Fibroblast of lung (primary cell): ENCODE measurements at places on chromosomes 1 and 21. TPM values are rescaled to one million over a fixed set of nuclear protein-coding genes. Genes with fewer than 3 reads are reported as not detected.
A peak's percentile ranks its signal among the peaks of the same experiment; 100 is the strongest.

DNA sequence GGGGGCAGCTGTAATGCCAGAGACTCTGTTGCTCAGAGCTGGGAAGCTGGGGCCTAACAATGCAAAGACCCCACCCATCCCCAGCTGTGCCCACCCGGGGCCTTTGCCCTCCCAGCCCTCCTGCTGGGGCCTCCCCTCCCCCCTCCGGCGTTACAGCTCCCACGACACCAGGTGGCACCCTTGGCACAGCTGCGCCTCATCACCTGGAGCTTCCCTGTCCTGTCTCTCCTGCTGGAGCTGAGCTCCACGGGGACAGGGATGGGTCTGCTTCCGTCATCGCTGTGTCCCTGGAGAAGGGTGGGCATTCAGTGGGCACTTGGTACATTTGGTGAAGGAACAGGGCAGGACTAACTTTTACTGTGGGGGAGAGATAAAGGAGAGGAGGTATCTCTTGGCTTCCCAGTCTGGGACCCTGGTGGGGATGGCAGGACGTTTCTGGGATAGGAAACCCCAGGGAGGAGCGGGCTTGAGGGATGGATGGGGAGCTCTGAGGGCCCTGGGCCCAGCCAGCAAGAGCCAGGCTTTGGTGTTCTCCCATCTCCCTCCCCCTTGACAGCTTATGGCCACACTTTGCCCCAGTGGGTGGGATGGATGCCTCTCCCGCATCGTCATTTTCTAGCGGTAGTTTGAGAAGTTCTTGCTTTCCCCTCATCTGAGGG is 453.2 kb downstream of the PTPRU start:
- DNase-seq, result no peak

- DNase-seq, result no peak
Observed at GRCh38 chr1:214009423-214010196, 21.8 kb downstream of the PROX1 start.

GRCh38 chr1:241721011-241721410 is 68.9 kb downstream of the WDR64 start:
- DNase-seq, result no peak

- DNase-seq, result peak; percentile 97
Observed at GRCh38 chr1:235883261-235883927, 16.7 kb upstream of the LYST start.

- peak; percentile 29 for DNase-seq
Observed at GRCh38 chr1:147627435-147628110, 42.8 kb downstream of the ACP6 start.

DNA sequence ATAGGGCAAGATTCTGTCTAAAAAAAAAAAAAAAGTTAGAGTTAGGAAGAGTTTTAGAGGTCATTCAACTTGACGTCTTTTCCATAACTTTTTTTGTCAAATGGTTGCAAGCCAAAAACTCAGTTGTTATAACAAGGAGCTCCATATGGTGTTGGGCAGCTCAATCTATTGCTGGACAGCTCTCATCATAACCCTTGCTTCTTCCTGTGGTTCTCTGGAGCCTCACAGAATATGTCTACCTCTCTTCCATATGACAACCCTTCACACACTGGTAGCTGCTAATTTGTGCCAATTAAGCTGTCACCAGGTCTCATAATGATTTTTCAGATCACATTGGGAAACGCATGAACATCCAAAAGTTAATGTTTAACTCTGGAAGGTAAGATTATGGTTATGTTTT is 57.8 kb upstream of the SLC16A1 start:
- no peak for DNase-seq

GRCh38 chr1:94270801-94271203 is 33.4 kb upstream of the ARHGAP29 start:
- DNase-seq, result peak; percentile 93

DNA sequence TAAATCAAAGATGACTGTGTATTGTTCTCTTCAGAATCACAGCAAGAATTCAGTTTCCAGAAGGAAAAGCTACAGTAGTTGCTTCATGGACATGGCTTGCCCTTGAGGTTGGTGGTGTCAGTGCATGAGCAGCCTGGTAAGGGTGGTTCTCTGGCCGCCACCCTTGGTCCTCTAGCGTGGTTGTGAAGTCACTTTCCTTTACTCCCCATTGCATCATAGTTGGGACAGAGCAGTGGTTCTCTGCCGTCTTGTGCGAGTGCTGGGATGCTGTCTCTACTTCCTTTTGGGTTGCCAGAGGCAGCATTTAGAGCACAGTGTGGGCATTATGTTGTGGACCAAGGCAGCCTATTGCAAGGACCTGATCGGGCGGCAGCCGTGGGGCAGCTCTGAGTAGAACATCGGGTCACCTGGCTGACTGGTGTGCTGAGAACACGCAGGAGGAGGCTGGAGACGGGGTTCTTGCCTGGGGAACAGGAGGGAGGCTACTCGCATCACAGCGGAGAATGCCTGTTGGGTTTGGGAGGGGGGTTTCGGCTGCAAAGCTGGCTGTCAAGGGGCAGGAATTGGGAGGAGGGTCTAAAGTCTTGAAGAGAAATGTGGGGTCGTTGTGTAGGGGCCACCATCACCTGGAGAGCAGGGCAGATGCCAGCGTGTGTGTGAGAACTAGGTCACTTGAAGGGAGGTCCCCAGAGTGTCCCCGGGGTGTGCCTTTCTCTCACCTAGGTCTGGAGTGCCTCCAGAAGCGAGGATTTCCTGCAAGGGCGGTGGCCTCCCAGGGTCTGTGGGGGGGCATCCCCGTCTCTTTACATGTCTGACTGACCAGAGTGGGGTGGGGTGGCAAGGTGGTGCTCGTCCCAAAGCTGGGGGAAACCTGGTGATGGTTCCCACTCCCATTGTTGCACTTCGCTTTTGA is 6.3 kb downstream of the ARF1 start:
- DNase-seq, result peak; percentile 52

DNA sequence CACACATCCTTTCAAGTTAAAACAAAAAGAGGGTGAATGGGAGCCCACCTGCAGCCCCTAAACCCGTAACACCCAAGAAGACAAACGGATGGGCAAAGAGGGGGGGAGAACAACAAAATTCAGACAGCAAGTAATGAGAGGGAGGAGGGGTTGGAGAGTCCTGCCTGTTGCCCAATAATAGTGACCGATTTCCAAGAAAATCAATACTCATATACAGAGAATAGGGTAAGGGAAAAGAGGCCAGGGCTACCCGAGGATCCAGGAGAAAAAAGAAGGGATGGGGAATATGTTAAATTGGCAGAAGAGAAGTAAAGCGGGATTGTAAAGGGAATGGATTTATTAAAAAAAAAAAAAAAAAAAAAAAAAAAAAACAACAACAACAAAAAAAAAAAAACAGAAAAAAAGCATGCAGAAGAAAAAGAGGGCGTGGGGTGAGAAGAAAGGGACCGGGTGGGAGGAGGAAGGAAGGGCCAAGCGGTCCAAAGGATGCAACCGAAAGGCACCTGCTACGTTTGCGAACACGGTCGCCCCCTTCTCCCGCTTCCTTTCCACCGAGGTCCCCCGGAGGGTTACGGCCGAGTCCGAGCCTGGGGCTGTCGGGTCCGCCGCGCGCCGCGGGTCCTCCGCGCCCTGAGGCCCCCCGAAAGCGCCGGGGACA is 930 bp downstream of the SLC30A10 start:
- no peak for DNase-seq

- DNase-seq, result peak; percentile 5
Observed at GRCh38 chr1:156602557-156602993, 1.3 kb upstream of the GPATCH4 start.

DNA sequence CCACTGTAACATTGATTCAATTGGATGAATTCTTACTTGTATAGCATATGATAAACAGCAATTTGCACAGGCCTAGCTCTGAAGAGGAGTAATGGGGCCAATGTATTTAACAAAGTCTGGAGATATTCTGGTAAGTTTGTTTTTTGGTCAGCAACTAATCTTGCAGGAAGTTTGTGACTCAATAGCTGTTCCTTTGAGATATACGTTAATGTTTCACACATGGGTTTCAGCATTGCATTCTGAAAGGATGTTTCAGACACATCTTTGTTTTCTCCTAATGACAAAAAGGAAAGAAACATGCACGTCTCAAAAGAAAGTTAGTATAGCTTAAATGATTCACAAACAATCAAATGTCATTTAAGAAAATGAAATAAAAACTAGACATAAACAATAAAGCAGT is 49.0 kb downstream of the LTN1 start:
- DNase-seq, result no peak

GRCh38 chr21:37337831-37338230 is 28.7 kb upstream of the DYRK1A start:
- no peak for DNase-seq

DNA sequence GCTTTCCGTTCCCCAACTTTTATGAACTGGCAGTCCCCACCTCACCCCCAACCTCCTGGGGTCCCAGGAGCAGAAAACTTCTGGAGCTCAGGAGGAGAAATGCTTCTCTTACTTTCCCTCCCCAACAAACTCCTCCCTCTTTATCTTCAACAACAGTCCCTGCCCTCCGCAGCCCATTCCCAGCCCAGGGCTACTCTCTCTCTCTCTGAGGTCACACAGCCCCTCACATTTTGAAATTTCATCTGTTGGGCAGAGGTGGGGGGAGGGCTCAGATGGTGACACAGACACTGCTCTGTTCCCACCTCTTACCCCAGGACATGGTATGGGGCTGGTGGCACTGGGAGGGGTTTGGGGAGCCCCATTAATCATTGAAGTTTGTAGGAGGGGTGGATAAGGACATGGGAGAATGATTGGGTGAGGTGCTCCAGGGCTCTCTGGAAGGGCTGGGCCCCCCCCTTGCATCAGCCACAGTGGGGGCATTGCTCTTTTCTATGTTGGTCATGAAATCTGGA is 6.0 kb downstream of the PIK3CD start:
- DNase-seq, result no peak

GRCh38 chr1:110390096-110390495 is 730 bp downstream of the SLC16A4 start:
- peak; percentile 85 for DNase-seq

GRCh38 chr21:34199121-34199910 is 125.9 kb downstream of the MRPS6 start:
- DNase-seq, result no peak

DNA sequence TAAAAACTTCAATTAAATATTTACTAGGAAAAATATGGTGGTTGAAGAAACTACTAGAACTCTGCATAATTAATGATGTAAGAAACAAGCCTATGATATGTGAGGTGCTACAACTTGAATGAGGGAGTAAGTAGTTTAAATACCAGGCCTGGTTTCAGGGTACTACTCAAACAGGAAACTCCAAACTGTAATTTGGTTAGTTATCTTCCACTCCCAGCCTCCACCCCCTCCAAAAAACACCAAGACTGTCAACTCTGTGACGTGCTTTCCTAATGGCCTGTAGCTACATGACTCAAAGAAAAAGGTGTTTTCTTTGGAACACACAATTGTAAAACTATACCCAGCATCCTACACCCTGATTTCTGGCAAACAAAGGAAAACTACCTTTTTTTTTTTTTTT is 55.9 kb upstream of the RCC1 start:
- DNase-seq, result peak; percentile 82

DNA sequence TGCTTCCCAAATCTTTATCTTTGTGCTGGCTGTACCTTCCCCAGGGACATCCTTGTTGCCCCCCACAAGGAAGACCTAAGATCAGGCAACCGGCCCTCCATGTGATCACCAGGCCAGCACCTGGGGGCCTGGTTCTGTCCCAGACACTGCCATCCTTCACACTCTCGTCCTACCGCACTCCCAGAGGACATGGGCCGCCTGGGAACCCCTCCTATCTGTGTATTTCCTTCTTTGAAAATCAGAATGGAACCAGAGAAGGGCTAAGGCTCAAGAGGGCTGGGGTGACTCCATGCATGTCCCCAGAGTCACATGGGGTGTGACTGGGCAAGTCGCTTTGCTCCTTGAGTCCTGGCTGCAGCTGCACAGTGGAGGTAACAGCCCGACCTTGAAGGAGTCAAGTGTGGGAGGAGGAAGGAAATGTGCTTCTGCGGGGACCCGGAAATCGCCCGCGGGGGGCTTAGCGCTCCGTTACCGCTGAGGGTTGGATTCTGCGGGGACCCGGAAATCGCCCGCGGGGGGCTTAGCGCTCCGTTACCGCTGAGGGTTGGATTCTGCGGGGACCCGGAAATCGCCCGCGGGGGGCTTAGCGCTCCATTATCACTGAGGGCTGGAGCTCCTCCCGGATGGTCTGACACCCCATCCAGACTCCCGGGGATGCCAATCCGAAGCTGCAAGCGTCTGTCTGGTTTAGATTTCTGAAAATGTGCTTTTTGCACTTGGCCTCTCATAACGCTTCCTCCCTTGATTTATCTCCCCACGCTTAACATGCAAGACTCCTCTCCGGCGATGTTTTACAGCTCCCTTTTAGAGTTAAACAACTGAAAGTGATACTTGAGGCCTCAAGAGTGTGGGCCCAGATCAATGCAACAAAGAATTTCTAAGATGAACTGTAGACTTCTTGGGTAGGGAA is 278.9 kb downstream of the NPHP4 start:
- no peak for DNase-seq

DNA sequence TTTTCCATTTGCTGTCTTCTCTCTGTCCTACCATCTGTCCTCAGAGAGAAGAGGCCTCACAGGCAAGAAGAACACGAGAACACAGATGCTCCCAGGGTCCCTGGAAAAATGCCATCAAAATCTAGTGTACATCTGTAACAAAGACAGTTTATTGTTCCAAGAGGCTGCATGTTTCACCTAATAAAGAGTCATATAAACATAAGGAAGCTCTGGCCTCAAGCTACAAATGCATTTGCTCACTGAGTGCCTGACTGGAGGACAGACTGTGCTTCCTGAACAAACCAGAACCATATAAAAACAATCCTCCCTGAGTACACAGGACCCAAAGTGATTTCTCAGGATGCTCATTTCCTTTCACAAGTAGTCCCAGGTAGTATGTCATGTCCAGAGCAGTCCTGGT is 76.3 kb upstream of the SLC44A3 start:
- peak; percentile 16 for DNase-seq

GRCh38 chr1:217495249-217495648 is 135.6 kb downstream of the GPATCH2 start:
- DNase-seq, result no peak

- peak; percentile 14 for DNase-seq
Observed at GRCh38 chr1:32448773-32449456, 16.0 kb upstream of the ZBTB8B start.

GRCh38 chr1:42282867-42283583 is 52.0 kb downstream of the FOXJ3 start:
- peak; percentile 50 for DNase-seq

- DNase-seq, result no peak
Observed at GRCh38 chr1:158422212-158422611, 3.8 kb downstream of the OR10K2 start.

EXO1 gene
- total RNA-seq, result 1.3 and 3.0 TPM in 2 replicates

TP73 gene
- not detected in 2 replicates for total RNA-seq

ANKRD35 gene
- total RNA-seq, result 2.3 and 4.5 TPM in 2 replicates

OR2L5 gene
- not detected in 2 replicates for total RNA-seq

TIE1 gene
- 0.26 TPM in 1 of 2 replicates, not detected in the other for total RNA-seq

TIAM1 gene
- total RNA-seq, result under 0.01 and 0.51 TPM in 2 replicates

LAX1 gene
- not detected in 2 replicates for total RNA-seq

NBPF20 gene
- total RNA-seq, result 1.3 and 2.8 TPM in 2 replicates

AJAP1 gene
- total RNA-seq, result under 0.01 TPM in 1 of 2 replicates, not detected in the other

SYT6 gene
- not detected in 2 replicates for total RNA-seq

CCDC27 gene
- not detected in 2 replicates for total RNA-seq
